ENCODE measurements at places on chromosomes 4 and X.

DNA sequence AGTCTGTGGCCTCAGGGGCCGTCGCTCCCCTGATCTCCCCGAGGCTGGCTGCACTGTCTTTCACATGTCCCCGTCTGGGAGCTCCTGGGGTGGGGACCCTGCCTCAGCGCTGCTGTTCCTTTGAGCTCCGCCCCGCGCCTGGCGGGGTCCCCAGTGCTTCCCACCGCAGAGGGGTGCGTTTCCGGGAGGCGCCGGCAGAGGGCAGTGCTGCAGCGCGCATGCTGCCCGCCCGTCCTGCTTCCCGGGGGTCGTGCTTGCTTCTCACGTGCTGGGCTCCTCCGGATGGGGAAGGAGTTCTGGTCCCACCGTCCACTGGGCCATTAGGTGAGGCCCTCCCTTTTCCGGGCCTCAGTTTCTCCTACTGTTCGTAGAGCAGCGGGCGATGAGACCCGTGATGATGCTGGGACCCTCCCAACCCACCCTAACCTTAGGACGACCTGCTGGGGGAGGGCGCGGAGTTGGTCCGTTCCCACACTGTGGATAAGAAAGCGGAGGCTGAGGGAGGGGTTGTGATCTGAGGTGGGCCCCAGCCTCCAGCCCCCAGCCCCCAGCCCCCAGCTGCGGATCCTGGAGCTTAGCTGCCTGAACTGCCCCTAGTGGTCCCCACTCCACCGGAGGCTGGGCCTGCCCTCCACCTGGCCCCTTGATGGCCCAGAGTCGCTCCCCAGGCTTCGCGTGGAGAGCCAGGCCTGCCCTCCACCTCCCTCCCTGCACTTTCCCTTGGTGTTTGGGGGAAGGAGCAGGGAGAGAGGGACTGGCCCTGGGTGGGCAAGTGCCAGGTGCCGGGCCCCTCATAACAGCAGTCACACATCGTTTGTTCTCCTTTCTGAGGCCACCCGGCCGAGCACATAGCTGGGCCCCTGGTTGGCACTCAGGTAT is 15.3 kb downstream of the CPZ start:
- DNase-seq: peak; percentile 13

GRCh38 chrX:119549327-119550016 is 15.7 kb downstream of the STEEP1 start:
- DNase-seq: no peak

DNA sequence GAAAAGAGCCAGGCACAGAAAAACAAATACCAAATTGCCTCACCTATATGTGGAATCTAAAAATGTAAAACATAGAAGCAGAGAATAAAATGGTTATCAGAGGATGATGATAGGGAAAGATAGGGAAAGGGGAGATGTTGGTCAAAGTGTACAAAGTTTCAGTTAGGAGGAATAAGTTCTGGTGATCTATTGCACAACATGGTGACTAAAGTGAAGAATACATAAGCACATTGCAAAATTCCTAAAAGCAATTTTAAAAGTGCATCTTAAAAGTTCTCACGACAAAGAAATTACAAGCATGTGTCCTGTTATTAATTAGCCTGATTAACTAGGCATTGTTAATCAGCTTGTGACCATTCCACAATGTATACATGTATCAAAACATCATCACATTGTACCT is 136.0 kb downstream of the GABRG1 start:
- no peak for DNase-seq

DNA sequence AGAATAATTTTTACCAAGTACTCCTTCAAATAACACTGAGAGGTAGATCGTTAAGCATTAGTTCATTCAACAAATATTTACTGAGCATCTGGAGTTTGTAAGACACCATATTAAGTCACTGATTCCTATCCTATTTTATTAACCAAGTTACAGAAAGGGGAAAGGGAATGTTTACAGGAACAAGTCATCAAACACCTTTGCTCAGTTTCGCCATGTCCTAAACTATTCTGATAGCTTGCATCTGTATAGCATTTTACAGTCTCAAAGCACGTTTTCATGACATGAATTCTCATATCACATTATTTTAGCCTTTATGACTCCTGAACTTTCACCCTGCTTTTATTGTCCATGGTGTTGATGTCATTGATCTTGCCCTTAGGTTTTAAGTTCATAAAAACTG is 89.2 kb downstream of the AREG start:
- DNase-seq: no peak
